ENCODE measurements at places on chromosomes 3 and 15. TPM values are rescaled to one million over a fixed set of nuclear protein-coding genes. Genes with fewer than 3 reads are reported as not detected.

DNA sequence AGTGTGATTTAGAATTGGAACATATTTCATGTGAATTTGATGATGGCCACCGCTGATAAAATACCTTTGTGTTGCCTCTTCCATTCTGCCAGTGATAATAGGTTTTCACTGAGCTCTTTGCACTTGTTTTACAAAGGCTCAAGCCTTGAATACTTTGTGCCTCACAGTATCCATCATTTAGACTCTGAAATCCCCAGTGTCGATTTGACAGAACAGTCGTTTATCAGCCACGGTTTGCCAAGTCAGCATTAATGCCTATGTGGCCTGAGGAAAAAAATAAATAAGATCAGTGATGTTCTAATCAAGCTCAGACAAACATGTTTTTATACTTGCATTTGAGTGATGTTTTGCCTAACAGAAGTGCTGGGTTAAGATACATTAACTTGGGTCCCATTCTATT is 399.1 kb downstream of the RBMS3 start:
- ATAC-seq, result no peak
- no peaks in the 10 kb centered on the region for H3K27me3 ChIP-seq
- no peak overlapping the region for H3K4me3 ChIP-seq

- H3K36me3 ChIP-seq, result no peaks in the 10 kb centered on the region
- ATAC-seq, result no peak
- H3K27me3 ChIP-seq, result peaks cover 26% of the 10 kb centered on the region
- H3K27ac ChIP-seq, result no peak overlapping the region
- H3K4me1 ChIP-seq, result no peaks in the 10 kb centered on the region
Observed at GRCh38 chr15:57578288-57578900, 13.3 kb upstream of the MYZAP start.

DNA sequence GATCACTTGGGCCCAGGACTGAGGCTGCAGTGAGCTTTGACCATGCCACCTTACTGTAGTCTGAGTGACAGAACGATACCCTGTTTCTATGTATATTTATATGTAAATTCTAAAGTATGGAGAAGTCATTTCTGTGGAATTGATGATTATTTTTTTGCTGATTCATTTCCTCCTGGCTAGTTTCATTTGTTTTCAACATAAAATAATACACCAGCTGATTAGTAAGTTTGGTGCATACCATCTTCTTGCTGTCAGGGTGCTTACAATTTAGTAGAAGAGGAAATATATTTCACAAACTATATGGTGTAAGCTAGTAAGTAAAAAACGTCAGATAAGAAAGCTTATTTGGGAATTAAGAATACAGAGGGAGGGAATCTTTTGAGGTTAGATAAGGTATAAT is 36.0 kb downstream of the SLC25A26 start:
- no peak for ATAC-seq
- no peak overlapping the region for H3K27ac ChIP-seq
- H3K27me3 ChIP-seq, result no peaks in the 10 kb centered on the region
- peaks cover 7% of the 10 kb centered on the region for H3K4me1 ChIP-seq

DNA sequence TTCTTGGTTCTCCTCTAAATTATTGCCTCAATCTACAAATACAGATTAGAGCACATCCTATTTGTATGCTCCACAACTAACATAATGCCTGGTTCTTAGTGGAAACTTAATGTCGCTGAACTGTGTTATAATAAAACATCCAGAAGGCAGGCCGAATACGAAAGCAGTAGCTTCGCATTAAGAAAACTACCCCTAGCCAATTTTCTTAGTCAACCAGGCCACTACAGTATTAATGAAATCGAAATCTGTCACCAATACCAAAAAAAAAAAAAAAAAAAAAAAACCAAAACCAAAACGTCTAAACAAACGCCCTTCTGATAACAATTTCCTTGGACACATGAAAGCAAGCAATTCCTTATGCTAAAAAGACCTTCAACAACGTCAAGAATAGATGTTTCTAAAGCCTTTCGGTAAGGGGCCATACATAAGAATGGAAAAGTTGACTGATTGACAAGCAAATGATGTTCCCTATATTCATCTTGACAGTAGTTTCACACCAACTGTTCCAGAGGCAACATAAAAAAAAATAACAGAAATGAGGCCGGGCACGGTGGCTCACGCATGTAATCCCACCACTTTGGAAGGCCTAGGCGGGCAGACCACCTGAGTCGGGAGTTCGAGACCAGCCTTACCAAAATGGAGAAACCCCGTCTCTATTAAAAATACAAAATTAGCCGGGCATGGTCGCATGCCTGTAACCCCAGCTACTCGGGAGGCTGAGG is 1.3 kb downstream of the DENND6A start:
- no peaks in the 10 kb centered on the region for H3K27me3 ChIP-seq
- H3K27ac ChIP-seq, result peak overlapping the region; percentile 94
- H3K4me3 ChIP-seq, result peak overlapping the region; percentile 96
- peaks cover 20% of the 10 kb centered on the region for H3K4me1 ChIP-seq

GRCh38 chr3:125123451-125124305 is 67.9 kb upstream of the HEG1 start:
- no peak overlapping the region for H3K4me3 ChIP-seq
- ATAC-seq, result no peak
- H3K4me1 ChIP-seq, result peaks cover 15% of the 10 kb centered on the region
- H3K36me3 ChIP-seq, result no peaks in the 10 kb centered on the region

DNA sequence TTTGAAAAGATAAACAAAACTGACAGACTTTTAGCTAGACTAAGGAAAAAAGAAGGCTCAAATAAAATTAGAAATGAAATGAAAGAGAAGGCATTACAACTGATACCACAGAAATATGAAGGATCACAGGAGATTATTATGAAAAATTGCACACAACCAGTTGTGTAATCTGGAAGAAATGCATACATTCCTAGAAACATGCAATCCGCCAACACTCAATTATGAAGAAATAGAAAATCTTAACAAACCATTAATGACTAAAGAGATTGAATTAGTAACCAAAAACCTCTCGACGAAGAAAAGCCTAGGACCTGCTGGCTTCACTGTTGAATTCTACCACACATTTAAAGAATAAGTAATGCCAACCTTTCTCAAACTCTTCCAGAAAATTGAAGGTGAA is 149.5 kb downstream of the SV2B start:
- H3K27ac ChIP-seq, result no peak overlapping the region
- no peaks in the 10 kb centered on the region for H3K36me3 ChIP-seq
- H3K4me3 ChIP-seq, result no peak overlapping the region
- H3K4me1 ChIP-seq, result peaks cover under 1% of the 10 kb centered on the region
- ATAC-seq, result no peak
- peaks cover 16% of the 10 kb centered on the region for H3K27me3 ChIP-seq

OXTR gene
- total RNA-seq, result 3.6 TPM

DNA sequence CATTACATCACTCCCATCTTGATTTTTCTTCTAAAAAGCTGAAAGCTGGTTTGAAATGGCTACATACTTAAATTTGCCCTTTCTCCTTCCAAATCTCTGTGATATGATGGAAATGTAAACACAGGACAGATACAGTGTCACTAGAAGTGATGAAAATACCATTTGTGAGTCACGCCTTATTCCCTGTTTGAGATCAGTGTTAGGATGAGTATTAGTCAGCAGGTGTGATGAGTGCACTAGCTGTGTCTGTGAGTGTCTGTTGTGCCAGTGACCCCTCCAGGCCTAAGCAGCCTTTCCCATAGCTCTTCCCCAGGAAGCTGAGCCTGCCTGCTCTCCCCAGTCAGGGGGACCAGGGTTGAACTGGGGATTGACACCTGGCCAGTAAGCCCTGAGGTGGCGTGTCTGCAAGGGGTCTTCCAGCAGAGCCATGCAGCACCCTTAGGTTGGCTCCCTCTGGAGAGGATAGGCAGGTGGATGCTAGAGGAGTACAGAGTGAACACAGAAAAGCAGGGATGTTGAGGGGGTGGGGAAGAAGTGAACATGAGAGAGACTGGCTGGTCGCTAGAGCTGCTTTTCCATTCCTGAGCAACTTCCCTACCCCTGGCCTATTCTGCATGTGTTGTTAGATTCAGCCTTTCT is 92.0 kb downstream of the PDE8A start:
- peaks cover 68% of the 10 kb centered on the region for H3K36me3 ChIP-seq
- H3K4me1 ChIP-seq, result peaks cover 18% of the 10 kb centered on the region
- peak; percentile 100 for ATAC-seq
- peak overlapping the region; percentile 73 for H3K4me3 ChIP-seq
- peak overlapping the region; percentile 90 for H3K27ac ChIP-seq
- H3K27me3 ChIP-seq, result no peaks in the 10 kb centered on the region

GRCh38 chr3:47523310-47524073 is 10.0 kb upstream of the ELP6 start:
- H3K4me1 ChIP-seq, result peaks cover 4% of the 10 kb centered on the region
- no peak overlapping the region for H3K27ac ChIP-seq
- H3K36me3 ChIP-seq, result no peaks in the 10 kb centered on the region
- H3K27me3 ChIP-seq, result no peaks in the 10 kb centered on the region

- H3K27me3 ChIP-seq, result no peaks in the 10 kb centered on the region
- H3K27ac ChIP-seq, result peak overlapping the region; percentile 62
- no peaks in the 10 kb centered on the region for H3K4me1 ChIP-seq
- peak; percentile 99 for ATAC-seq
- H3K36me3 ChIP-seq, result no peaks in the 10 kb centered on the region
- no peak overlapping the region for H3K4me3 ChIP-seq
Observed at GRCh38 chr15:73908030-73908821, 18.0 kb upstream of the LOXL1 start.

DNA sequence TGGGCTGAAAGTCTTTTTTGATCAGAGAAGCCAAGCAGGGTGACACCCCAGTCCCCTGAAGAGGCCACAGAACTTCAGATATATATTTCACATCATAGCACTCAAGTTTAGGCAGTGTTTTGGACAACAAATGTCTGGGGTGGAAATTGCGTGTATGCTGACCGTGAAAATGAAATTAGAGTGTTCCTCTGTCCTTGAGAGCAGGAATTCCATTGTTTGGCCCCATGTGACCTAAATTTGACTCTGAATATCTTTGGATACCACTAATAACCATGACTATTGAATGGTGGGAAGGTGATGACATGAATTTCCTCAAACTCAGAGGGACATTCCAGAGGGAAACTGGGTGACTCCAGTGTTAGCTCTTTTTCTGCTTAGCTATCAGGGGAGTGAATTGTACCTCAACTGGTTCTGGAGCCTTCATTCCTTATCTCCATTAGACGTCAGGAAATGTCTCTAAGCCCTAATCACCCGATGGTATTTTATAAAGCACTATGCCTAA is 263.5 kb upstream of the RASGRP1 start:
- H3K27me3 ChIP-seq, result peaks cover 4% of the 10 kb centered on the region
- no peaks in the 10 kb centered on the region for H3K36me3 ChIP-seq
- H3K4me3 ChIP-seq, result no peak overlapping the region
- H3K4me1 ChIP-seq, result no peaks in the 10 kb centered on the region
- ATAC-seq, result no peak

- H3K36me3 ChIP-seq, result peaks cover 46% of the 10 kb centered on the region
- no peak for ATAC-seq
- peak overlapping the region; percentile 38 for H3K27ac ChIP-seq
- no peaks in the 10 kb centered on the region for H3K27me3 ChIP-seq
Observed at GRCh38 chr3:197093871-197094270, 64.3 kb upstream of the MELTF start.

CFAP161 gene
- not detected for total RNA-seq

DNA sequence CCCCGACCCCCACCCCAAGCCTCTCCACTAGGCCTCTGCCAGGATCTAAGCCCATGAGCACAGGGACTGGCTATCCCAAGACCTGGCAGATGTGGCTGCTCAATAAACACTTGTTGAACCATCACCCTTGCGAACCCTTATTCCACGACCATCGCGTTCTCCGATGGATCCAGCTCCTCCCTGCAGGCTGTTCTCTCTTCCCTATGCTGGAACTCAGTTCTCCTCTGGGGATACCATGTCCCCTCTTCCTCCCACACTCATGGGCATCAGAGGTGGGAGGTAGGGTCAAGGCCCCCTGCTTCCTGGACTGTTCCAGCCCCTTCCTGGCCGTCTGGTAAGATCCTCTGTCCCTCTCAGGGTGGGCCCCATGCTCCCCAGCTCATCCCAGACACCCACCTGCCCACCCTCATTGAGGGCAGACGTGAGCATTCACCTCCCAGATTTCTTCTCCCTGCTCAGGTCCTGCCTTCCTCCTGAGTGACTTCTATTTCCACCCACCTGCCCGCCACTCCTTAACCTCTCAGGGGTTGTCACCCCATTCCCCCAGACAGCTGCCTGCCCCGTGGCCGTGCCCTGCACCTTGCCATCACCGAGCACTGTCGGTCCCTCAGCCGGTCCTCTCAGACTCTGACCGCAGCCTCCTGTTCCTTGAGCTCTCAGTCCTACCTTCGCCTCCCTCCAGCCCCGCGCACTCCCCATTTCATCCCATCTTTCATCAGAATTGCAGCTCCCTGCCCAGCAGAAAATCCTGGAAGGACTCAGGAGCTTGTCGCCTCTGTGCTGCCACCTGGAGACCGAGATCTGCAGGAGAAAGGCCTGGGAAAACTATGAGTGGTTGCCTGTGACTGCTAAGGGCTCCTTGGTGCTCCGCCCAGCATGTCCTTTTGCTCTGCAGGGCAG is 42.0 kb downstream of the PML start:
- H3K4me3 ChIP-seq, result no peak overlapping the region
- H3K36me3 ChIP-seq, result peaks cover 60% of the 10 kb centered on the region
- H3K27ac ChIP-seq, result peak overlapping the region; percentile 28
- ATAC-seq, result no peak

- no peaks in the 10 kb centered on the region for H3K27me3 ChIP-seq
- no peak overlapping the region for H3K27ac ChIP-seq
- H3K4me3 ChIP-seq, result no peak overlapping the region
- H3K4me1 ChIP-seq, result no peaks in the 10 kb centered on the region
- ATAC-seq, result no peak
Observed at GRCh38 chr15:95902606-95903005, 427.9 kb upstream of the NR2F2 start.

FSIP1 gene
- total RNA-seq, result 0.34 TPM

DLL4 gene
- not detected for total RNA-seq

DNA sequence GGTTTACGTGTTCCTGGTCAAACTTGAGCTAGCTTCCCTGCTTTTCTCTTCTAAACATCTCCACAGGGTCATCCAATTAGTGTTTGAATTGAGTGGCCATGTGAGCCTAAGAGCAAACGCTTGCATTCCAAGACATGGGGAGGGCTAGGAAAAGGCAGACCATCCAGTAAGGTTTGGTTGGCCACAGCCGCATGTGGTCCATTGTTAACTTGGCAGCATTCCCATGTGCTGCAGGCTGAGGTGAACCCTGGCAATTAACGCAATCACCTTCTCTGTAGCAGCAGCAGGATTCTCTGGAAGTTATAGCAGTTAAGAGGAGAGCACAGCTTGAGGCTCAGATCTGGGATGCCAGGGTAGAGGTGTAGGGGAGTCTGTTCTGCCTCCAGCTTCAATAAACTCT is 502.2 kb upstream of the LMCD1 start:
- H3K27me3 ChIP-seq, result peaks cover 9% of the 10 kb centered on the region
- no peak overlapping the region for H3K4me3 ChIP-seq
- no peak overlapping the region for H3K27ac ChIP-seq
- no peak for ATAC-seq

DNA sequence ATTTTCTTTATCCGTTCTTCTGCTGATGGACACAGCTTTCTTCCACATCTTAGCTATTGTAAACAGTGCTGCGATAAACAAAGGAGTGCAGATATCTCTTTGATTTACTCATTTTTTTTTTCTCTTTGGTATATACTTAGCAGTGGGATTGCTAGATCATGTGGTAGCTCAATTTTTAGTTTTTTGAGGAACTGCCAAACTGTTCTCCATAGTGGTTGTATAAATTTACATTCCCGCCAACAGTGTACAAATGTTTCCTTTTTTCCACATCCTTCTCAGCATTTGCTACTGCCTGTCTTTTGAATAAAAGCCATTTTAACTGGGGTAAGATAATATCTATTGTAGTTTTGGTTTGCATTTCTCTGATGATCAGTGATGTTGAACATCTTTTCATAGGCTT is 196.8 kb upstream of the ZNF717 start:
- no peak overlapping the region for H3K27ac ChIP-seq
- H3K4me3 ChIP-seq, result no peak overlapping the region
- ATAC-seq, result no peak
- no peaks in the 10 kb centered on the region for H3K4me1 ChIP-seq

GRCh38 chr15:55823699-55824340 is 80.9 kb upstream of the PRTG start:
- H3K36me3 ChIP-seq, result no peaks in the 10 kb centered on the region
- no peak overlapping the region for H3K27ac ChIP-seq
- no peaks in the 10 kb centered on the region for H3K27me3 ChIP-seq
- no peak overlapping the region for H3K4me3 ChIP-seq
